ENCODE measurements at places on chromosomes 12 and 14.

DNA sequence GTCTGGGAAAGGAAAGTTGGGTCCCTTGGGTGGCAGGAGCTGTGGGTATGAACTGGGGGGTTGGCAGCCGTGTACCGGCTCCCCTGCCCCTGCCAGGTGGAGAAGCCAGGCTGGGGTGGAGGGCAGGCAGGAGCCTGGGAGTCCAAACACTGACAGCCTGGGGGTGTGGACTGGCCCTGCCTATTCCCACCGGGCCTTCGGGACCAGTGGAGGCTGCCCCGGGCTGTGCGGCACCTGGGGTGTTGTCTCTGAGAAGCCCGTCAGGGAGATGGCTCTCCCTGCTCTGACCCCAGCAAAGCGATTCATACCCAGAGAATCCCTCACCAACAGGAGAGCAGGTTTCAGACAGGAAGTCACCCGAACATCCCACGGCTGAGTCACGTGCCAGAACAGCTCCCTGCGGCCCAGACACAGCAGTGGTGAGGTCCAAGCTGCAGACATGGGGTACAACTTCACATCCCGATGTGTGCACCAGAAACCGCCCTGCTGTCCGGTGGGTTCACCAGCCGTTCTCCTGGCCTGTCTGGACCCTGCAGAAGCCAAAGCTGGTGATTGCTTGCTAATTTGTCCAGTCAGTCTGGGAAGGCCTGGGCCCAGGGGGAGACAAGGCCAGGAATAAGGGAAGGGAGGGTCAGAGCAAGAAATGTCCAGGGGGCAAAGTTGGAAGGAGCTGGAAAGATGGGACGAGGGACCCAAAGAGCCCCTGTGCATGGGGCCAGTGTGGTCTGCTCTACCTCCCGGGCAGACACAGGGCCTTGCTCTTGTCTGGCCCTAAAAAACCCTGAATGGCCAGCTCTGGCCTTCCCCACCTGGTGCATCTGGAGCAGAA, 2.1 kb upstream of the GPR132 start:
- DNase-seq = no peak

GRCh38 chr12:52517888-52518287, 2.3 kb downstream of the KRT5 start:
- no peak for DNase-seq

- DNase-seq = no peak
Observed at GRCh38 chr12:9636851-9637206, 29.1 kb upstream of the KLRB1 start.

GRCh38 chr14:97002454-97002853, 205.3 kb downstream of the VRK1 start:
- no peak for DNase-seq

DNA sequence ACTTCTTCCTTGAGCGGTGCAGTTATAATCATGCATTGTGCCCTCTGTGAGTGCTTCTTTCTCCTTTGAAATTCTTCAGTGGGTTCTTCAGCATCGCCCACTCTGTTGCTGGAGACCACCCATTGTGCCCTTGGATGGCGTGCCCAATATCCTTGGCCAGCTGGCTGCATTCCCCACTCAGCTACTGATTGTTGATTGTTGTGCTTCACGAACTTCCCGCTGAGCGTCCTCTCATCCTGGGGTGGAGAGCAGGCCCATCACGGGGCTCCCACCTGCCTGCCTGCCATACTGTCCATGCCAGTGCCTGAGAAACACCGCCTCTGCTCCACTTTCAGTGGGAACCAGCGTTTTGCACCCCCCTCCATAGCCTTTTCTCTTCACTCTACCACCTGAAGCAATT, 8.6 kb upstream of the SSTR1 start:
- DNase-seq = no peak

DNA sequence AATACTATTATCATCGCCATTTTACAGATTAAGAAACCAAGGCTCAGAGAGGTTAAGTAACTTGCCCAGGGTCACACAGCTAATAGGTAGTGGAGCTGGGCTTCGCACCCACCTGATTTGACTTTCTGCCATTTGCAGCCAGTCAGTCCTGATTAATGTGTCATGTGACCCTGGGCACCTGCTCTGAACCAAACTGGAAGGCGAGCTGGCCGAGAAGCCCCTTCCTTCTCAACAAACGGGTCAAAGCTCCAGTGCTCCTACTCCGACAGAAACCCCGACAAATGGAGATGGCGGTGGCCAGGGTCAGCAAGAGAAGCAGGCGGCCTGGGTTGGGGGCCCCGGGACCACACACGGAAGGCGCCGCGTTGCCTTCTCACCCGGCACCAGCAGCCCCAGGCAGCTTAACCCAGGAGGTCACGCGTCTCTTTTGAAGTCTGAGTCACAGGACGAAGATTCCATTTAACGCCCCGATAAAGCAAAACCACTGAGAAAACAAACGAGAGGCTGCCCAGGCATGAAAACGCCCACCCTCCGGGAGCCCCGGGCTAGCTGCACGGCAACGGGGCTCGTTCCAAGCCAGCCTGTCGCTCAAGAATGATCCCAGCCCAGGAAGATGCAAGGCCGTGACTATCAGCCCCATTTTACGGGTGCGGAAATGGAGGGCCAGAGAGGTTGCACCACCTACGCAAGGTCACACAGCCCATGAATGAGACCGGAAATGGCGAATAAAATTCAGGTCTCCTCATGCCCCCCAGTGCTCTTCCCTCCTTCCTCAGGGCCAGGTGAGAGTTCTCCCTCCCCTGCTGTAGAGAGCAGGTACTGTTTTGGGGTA, 124.8 kb downstream of the SCARB1 start:
- DNase-seq = no peak

- no peak for DNase-seq
Observed at GRCh38 chr12:12891881-12892355, 556 bp downstream of the GPRC5A start.

Measured in fibroblast of skin of left biceps (primary cell).